ENCODE measurements at places on chromosomes 4 and X. TPM values are rescaled to one million over a fixed set of nuclear protein-coding genes. Genes with fewer than 3 reads are reported as not detected.

DNA sequence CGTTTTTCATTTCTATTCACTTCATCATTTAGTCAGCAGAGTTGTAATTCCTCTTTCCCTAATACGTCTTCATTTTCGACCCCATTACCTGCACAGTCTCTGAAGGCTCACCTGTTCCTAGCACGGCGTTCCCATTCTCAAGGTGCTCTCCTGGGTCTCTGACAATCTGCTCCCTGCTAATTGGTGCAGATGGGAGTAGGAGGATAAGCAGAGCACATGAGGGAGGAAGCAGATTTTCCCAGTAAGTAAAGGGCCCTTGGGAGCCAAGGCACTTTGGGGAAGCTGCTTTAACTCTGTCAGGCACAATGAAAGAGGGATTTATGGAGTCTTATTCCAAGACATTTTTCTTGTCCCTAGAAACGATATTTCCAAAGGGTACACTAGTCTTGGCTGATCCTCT lies 466.4 kb downstream of the STIM2 start:
- no peak for DNase-seq

DNA sequence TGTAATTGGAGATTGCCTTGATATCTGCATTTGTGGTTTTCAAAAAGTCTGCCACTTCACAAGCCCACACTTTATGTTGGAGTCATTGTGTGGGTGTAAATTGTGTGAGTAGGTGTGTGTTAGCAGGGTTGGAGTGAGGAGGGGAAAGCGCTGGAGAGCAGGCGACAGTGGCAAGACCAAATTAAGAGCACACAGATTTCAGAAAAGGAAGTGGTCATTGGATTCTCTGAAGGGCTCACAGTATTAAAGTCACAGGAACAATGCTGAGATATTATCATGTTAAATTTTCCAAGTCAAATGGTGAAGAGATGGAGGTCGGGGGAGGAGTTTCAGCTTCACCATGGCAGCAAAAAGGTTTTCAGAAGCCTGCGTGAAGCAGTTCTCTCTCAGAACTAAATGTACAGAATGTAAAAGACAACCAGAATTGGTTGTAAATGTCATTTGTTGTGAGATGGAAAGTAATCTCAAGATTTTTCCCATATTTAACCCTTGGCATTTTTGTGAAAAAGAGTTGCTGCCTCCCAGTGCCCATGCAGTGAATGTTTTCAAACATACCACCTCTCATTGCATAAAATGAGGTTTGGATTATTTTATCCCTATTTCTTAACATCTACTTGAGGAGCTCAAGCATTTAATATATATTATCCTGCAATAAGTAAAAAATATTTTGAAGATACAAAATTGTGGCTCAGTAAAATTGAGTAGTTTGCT lies 265.9 kb downstream of the ZNF674 start:
- no peak for DNase-seq

GRCh38 chr4:99356992-99357391 lies 4.4 kb upstream of the ADH1C start:
- DNase-seq, result no peak

F9 gene
- not detected for polyA plus RNA-seq

KCNIP4 gene
- polyA plus RNA-seq, result 0.36 TPM

ENOX2 gene
- polyA plus RNA-seq, result 15.1 TPM

ZNF157 gene
- 0.34 TPM for polyA plus RNA-seq
